ENCODE measurements at places on chromosomes 13 and 19. TPM values are rescaled to one million over a fixed set of nuclear protein-coding genes. Genes with fewer than 3 reads are reported as not detected.

TPTE2 gene
- total RNA-seq = not detected

PRR20C gene
- not detected for total RNA-seq

PLK5 gene
- not detected for total RNA-seq

IGFLR1 gene
- 12.6 TPM for total RNA-seq

CGB8 gene
- total RNA-seq = 2.1 TPM

CEACAM3 gene
- total RNA-seq = not detected

AXL gene
- 158 TPM for total RNA-seq

TUBB4A gene
- total RNA-seq = 5.0 TPM

OLFM2 gene
- total RNA-seq = 12.3 TPM

ZNF677 gene
- total RNA-seq = not detected

EPN1 gene
- 126 TPM for total RNA-seq

ZNF324 gene
- 9.6 TPM for total RNA-seq

ASF1B gene
- 33.6 TPM for total RNA-seq

ZNF135 gene
- total RNA-seq = not detected

ZNF546 gene
- 2.1 TPM for total RNA-seq

ZNF570 gene
- 3.4 TPM for total RNA-seq

NUP62 gene
- 97.3 TPM for total RNA-seq

CCDC106 gene
- 18.1 TPM for total RNA-seq

C19orf18 gene
- total RNA-seq = not detected

ZNF180 gene
- total RNA-seq = 8.6 TPM

SPTBN4 gene
- total RNA-seq = 0.92 TPM

SLC25A41 gene
- not detected for total RNA-seq

PSG1 gene
- 0.39 TPM for total RNA-seq

MISP3 gene
- total RNA-seq = 4.2 TPM

PDX1 gene
- total RNA-seq = not detected

CD209 gene
- not detected for total RNA-seq

ZNF573 gene
- total RNA-seq = 1.8 TPM

ZSCAN4 gene
- total RNA-seq = not detected

OR7A5 gene
- total RNA-seq = not detected

B3GNT3 gene
- total RNA-seq = 4.2 TPM

CCDC159 gene
- total RNA-seq = 4.3 TPM

F2RL3 gene
- not detected for total RNA-seq

ZNF846 gene
- total RNA-seq = 1.5 TPM

CYP4F3 gene
- total RNA-seq = 2.9 TPM

TMEM238 gene
- total RNA-seq = 9.4 TPM

PCDH8 gene
- total RNA-seq = not detected

DACH1 gene
- total RNA-seq = not detected

ATP11A gene
- 10.6 TPM for total RNA-seq

WTIP gene
- 31.0 TPM for total RNA-seq

MLNR gene
- total RNA-seq = 0.51 TPM

MATK gene
- total RNA-seq = 2.0 TPM

PGLYRP2 gene
- not detected for total RNA-seq

SIGLEC5 gene
- total RNA-seq = not detected

TMEM190 gene
- 1.8 TPM for total RNA-seq

All from A549 treated with CpdA at 1 μM for 4 hours (cell line).